ENCODE measurements at places on chromosomes 7 and 10. TPM values are rescaled to one million over a fixed set of nuclear protein-coding genes. Genes with fewer than 3 reads are reported as not detected.

GRCh38 chr7:18958627-18959026 lies 158.8 kb downstream of the TWIST1 start:
- H3K4me1 ChIP-seq: no peaks in the 10 kb centered on the region
- H3K36me3 ChIP-seq: no peaks in the 10 kb centered on the region
- H3K27me3 ChIP-seq: no peaks in the 10 kb centered on the region

The MRPL32 gene
- total RNA-seq: 58.6 TPM

- H3K27me3 ChIP-seq: no peaks in the 10 kb centered on the region
- no peak overlapping the region for H3K27ac ChIP-seq
- no peak for DNase-seq
- H3K36me3 ChIP-seq: no peaks in the 10 kb centered on the region
- no peak overlapping the region for H3K4me3 ChIP-seq
Measured at GRCh38 chr10:35523670-35524225, 81.4 kb upstream of the GJD4 start.

DNA sequence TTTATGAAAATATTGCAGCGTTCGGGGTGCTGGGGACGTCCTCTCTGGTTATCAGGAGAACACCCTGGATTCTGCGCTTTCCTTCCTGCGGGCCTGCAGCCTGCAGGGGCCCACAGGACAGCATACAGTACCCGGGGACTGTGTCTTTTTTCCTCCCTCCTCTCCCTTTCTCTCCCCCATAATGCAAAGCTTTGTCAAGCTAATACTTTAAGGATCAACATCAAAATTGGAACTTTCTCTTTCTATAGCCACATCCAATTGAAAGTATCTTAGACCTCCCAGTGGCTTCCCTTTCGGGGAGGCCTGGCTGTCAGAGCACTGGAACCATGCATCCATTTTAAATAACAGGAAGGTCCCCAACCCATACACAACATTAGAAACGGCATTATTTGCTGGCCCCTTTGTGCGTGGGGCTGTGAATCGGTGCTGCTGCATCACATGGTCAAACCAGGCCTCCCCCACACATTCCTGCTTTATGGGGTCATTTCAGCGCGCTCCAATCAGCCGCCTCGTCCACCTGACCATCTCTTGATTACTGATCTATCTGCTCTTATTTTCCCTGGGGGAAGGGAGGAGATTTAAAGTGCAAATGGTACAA lies 505.1 kb downstream of the DNAJB6 start:
- H3K4me3 ChIP-seq: no peak overlapping the region
- no peaks in the 10 kb centered on the region for H3K27me3 ChIP-seq
- no peaks in the 10 kb centered on the region for H3K4me1 ChIP-seq
- no peaks in the 10 kb centered on the region for H3K36me3 ChIP-seq
